Fibroblast of skin of right biceps (primary cell): ENCODE measurements at places on chromosomes 16 and 17.

GRCh38 chr16:9614389-9614788 lies 522.9 kb downstream of the HAPSTR1 start:
- no peak for DNase-seq

DNA sequence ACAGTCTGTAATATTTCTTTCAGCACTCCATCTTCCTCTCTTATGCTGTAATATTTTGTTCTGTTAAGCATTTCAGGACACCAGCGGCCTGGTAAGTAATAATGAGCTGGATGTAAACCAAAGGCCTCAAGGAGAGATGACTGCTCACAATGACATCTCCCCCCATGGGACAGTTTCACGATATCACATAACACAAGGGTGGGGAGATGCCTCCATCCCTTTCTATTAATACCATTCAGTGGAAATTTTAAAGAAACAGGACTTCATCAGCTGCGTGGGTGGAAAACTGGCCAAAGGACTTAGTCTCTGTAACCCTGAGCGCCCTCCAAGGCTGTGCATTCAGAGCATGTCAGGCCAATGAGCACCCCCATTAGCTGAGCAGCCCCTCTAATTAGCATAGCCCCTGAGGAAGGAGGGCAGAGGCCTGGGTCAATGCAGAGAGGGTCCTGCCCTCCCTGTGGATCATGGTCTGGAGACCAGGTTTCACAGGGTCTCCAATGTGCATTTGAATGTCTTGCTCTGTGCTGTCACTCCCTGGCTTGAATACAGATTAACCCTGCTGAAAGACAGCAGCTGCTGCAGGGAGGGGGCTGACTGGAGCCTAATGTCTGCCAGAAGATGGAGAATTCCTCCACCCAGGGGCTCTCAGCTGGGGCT lies 156.4 kb downstream of the HS3ST2 start:
- DNase-seq, result no peak

GRCh38 chr16:11744075-11744470 lies 1.4 kb upstream of the TXNDC11 start:
- DNase-seq, result no peak

- DNase-seq, result no peak
Observed at GRCh38 chr17:19911033-19911432, 43.3 kb upstream of the ULK2 start.

DNA sequence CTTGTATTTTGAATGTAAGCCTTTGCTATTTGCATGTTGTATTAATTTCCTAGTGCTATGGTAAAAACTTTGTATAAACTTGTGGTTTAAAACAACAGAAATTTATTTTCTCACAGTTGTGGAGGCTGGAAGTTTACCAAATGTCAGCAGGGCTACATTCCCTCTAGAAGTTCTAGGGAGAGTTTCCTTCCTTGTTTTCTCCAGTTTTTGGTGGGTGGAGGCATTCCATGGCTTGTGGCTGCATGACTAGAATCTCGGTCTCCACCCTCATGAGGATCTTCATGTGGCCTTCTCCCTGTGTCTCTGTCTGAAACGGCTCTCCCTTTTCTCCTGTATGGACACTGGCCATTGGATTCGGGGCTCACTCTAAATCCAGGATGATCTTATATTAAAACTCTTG lies 482.2 kb upstream of the GOT2 start:
- no peak for DNase-seq

- peak; percentile 15 for DNase-seq
Observed at GRCh38 chr16:138049-138417, 440 bp downstream of the NPRL3 start.

GRCh38 chr16:79272141-79272577 lies 328.4 kb downstream of the MAF start:
- no peak for DNase-seq

GRCh38 chr16:11242658-11243057 lies 13.3 kb downstream of the SOCS1 start:
- DNase-seq, result no peak
